GDM1 (cell line): ENCODE measurements at places on chromosomes 1 and 21.

GRCh38 chr21:45574081-45574501 lies 31.9 kb upstream of the SLC19A1 start:
- DNase-seq = no peak

GRCh38 chr1:101835988-101836387 lies 160.7 kb downstream of the OLFM3 start:
- no peak for DNase-seq

- no peak for DNase-seq
Observed at GRCh38 chr1:223429313-223429731, 36.1 kb downstream of the CCDC185 start.

DNA sequence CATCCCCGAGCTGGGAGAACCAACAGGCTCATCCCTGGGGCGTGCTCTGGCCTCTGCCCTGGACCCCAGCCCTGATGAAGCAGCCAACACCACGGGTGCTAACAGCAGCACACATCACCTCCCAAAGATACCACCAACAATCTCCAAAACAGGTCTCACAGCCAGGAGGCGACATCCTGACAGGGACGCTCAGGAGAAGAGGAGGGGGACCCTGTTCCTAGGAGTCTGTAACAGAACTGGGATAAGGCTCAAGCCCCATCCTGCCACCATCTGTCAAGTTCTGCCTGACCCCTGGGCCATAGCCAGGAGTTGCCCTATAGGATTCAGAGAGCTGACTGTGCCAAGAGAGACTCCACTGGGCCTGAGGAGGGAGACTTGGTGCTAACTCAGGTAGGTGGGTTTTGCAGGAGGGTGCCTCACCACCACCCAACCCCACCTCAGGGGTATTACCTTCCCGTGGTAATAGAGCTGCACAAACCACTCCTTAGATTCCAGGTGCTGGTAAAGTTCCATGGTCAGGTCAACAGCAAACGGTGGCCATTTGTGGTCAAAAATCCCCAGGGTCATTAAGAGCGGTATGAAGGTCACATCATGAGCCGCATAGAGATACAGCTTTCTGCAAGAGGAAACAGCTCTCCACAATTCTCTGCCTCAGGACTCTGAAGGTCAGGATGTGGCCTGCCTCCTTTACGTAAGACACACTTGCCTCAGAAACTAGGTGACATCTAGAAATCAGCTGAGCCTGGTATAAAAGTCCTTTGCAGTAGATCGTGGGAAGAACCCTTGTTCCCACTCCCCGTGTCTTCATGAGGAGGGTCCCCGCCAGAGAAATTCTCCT lies 22.3 kb downstream of the ACP6 start:
- no peak for DNase-seq

DNA sequence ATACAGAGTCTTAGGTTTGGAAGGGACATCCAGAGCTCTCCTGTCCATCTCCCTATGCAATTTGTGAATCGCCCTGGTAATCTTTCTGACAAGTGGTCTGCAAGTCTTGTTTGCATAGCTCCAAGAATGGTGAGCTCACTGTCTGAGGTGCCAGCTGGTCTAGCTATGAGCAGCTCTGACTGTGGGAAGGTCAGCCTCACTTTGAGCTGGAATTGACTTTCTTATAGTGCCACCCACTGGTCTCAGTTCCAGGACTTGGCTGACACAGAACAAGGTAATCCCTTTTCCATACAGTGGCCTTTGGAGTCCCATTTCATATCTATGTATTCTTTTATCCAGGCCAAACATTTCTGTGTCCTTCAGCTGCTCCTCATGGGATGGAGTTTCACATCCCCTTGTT lies 95.6 kb upstream of the C8B start:
- DNase-seq = no peak

- peak; percentile 53 for DNase-seq
Observed at GRCh38 chr21:23968722-23969647, 1638.3 kb downstream of the MRPL39 start.

GRCh38 chr1:26694638-26695355 lies 1.0 kb upstream of the ARID1A start:
- no peak for DNase-seq

DNA sequence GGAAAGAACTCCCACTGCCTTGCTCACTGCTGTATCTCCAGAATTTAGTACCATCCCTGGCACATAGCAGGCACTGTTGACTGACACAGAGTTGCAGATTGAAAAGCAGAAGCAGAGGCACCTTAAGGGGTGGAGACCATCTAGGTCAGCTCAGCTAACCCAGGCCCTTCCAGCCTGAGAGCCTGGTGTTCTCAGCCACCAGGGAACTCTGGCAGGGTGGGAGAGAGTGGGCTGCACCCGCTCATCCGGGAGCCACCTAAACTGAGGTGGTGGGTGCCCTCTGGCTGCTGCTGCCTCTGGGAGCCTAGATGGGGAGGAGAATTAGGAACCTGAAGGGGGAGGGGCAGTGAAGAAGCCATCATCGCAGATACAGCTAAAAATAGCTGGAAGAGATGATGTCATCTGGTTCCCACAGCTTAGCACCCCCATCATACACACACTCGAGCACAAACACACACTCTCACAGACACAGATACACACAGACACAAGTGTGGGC lies 1.5 kb upstream of the TSPAN1 start:
- DNase-seq = no peak

DNA sequence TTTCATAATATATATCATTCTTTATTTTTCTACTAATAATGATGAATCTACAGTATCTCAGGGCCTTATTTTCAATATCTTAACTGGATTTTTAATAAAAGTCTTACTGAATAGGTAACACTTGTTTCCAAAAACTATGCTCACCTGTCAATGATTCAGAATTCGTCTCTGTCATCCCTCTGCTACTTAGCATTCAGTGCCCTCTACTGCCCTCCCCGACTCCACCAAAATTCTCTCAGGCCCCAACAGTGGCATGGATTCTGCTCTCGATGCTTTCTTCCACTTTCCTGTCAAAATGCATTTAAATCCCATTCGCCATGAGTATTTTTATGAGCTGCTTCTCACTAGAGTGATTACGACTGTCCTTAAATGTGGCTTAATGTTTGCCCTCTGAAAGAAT lies 10.5 kb upstream of the BACH1 start:
- no peak for DNase-seq

- no peak for DNase-seq
Observed at GRCh38 chr1:189315035-189315901, 1162.4 kb downstream of the BRINP3 start.

GRCh38 chr1:26288311-26288941 lies 8.5 kb downstream of the SH3BGRL3 start:
- peak; percentile 63 for DNase-seq

DNA sequence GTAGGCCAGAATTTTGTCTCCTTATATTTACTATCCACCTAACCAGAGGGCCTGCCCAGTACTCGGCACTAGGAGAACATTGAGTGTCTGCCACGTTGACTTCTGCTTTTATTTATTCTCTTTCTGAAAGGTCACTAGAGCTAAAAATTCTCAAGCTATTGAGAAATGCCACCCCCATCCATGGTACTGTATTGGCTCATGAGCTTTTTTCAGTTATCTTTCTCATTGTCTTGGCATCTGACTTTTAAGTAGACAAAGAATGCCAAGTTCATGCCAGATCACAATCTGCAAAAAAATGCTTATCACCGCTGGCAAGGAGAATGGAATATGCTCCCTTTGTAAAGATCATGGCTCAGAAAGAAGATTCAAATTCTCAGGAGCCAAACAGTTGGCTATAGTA lies 49.8 kb upstream of the MROH9 start:
- DNase-seq = no peak

DNA sequence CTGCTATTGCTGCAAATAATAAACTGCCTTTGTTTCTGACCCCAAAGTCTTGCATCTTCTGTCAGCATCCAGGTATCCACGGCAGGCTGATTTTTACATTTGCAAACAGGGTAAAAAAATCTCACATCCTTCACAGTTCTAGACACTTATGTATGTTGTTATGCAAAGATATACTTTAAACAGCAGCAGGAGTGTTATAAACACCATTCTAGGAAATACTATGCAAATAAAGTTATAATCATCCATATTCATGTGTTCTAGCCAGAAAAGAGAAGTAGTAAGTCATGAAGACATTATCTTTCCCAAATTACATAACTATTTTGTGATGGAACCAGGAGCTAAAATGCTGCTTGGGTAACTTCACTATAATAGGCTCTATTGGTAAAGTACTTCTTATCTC lies 534.2 kb downstream of the LTN1 start:
- no peak for DNase-seq

DNA sequence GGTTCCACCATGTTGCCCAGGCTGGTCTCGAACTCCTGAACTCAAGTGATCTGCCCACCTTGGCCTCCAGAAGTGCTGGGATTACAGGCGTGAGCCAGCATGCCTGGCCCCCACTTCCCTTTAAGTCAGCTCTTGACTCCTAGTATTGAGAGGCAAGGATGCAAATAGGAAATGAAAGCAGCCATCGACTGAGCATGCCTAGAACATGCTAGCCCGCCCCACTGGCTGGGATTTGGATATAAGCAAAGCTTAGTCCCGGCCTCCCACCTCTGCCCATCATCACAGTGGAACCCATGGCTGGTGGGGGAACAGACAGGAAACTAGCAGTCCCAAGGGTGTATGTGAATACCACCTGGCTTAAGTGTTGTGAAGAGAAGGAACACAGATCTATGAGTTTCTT lies 10.5 kb downstream of the C1orf167 start:
- DNase-seq = no peak

DNA sequence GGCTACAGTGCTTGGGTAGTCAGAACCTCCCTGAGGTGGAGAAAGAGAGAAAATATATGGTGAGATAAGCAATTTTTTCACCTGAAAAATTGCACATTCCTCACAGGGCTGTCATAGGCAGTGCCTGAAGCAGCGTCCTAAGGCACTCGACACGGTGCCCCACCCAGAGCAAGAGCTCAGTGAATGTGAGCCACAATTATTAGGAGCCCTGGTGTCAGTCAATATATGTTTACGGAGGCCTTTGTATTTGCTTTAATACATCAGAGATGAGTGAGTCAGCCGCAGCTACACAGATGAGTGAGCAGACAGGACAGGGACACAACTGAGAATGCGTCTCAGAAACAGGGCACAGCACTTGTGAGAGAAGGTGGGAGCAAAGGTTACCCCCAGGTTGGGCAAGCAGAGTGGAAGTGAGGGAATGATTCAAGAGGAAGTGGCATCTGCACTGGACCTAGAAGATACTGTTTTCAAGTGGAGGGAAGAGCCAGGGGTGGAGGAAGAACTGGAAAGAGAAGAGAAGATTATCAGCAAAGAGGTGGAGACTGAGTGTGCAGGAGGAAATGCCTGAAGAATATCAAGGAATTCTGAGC lies 5.2 kb upstream of the PIGC start:
- no peak for DNase-seq

DNA sequence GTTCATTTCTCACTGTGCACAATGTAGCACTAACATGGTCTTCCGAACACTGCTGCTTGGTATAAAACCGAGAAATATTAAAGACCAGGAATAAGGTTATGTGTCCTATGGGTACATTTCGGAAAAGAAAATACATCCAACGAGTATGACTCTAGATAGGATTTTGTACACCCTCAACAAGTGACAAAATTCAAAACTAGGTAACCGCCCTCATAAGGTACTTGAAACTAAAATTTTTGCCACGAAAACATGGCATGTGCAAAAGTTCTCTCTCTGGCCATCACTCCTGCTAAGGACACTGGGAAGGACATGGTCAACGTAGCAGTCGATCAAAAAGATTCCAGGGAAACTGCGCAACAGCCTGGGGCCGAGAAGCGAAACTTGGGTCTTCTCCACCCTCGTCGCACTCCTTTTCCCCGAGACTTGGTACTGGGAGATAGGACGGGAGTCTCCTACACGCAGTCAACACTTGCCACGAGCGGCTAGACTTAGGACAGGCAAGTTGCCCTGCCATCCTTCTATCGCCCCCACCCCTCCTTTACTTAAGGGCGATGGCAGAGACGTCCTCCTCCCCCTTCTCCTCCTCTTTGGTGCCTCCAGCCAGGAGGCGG lies 338 bp upstream of the TOR1AIP1 start:
- no peak for DNase-seq

DNA sequence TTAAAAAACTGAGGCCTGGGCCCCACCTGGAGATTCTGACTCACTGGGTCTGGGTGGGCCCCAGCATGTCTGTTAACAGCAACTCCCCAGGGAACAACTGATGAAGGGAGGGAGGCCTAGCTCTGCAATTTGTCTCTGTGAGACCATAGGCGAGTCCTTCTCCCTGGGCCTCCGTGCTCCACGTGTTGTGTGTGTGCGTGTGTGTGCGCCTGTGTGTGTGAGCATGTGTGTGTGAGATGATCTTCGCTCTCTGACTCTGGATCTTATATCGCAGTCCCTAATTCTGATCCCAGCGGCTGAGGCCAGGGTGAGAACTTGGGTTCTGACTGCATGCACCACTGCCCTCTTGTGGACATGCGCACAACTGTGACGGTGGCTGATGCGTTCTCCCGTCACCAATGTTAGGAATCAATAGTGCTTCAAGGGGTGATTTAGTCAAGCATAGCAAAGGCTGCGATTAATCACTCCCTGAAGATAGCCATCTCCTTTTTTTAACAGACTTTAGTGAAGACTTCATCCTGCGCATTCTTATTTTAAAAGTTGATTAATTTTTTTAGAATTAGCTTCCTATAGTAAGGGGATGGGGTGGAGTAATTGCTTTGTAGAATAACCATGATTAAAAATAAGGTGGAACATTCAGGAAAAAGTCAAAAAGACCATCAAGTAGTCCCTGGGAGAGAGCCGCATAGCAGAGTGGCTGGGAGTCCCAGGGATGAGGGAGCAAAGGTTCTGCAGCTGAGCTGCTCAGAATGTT lies 62.4 kb upstream of the USP24 start:
- peak; percentile 56 for DNase-seq

- no peak for DNase-seq
Observed at GRCh38 chr1:67648582-67649326, 36.2 kb upstream of the GADD45A start.

DNA sequence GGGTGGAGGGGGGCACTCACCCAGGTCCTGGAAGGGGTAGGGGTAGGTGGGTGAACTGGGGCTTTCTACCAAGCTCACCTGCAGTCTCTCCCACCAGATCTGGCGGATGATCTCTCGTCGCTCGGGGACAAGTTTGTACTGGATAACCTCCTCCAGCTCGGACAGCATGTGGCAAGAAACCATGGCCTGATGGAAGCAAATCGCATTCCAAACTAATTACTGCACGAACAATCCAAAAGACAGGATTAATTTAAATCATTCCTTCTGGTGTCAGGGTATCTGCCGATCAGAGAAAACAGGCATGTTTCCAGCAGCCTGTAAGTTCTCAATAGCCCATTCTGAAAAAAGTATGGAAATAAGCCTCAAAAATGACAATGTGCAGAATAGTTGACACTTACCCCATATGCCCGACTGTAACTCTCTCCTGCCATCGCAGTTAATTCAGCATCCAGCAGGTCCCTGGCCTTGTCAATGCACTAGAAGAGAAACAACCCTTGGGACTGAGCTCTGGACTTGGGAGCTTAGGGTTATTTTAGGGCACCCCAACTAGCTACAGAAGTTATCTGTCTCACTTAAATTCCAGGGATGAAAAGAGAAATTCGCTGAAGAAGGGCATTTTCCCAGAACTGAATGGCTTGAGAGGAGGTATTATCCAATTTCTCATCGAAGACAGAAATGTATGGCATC lies 44.4 kb upstream of the ANGPTL7 start:
- DNase-seq = no peak

- DNase-seq = no peak
Observed at GRCh38 chr1:22792396-22793160, 81.9 kb downstream of the EPHB2 start.

- DNase-seq = no peak
Observed at GRCh38 chr1:12052008-12052573, 11.0 kb upstream of the TNFRSF8 start.
